ENCODE measurements at places on chromosomes 1 and 21.

DNA sequence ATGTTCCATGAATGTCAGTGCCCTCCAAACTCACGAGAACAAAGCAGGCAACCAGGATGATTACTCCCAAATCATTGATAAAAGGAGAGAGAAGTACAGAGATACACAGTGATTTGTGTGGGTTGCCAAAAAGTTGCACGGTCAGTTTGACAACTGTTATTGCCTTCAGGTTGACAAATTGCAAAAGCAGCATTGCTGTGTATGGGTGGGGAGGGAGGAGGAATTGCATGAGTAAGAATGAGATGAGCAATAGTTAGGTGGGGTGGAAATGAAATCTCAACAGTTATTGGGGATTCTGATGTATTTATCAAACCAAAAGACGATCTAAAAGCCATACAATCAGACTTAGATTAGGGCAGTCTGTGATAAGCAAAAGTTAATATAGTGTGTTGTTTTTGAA is 93.7 kb downstream of the NTMT2 start:
- DNase-seq = no peak

- peak; percentile 85 for DNase-seq
These were observed 16.9 kb upstream of the TDRD10 start for GRCh38 chr1:154485106-154485505.

GRCh38 chr1:224219612-224220059 is 36.6 kb downstream of the DEGS1 start:
- no peak for DNase-seq

DNA sequence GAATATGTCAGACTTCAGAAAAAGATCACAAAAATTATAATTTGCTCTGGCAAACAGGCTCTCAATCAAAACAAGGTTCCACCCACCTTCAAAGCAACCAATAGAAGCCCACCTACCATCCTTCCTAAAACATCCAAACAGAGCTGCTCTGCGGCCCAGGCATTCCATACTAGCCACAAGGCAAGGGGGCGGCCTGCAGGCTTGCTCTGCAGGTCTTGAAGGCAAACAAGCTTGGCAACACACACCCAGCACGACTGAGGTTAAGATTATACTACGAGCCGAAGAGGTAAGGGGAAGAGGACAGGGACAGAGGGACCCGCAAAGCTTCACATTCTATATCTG is 207.3 kb downstream of the SLC45A1 start:
- DNase-seq = peak; percentile 52

DNA sequence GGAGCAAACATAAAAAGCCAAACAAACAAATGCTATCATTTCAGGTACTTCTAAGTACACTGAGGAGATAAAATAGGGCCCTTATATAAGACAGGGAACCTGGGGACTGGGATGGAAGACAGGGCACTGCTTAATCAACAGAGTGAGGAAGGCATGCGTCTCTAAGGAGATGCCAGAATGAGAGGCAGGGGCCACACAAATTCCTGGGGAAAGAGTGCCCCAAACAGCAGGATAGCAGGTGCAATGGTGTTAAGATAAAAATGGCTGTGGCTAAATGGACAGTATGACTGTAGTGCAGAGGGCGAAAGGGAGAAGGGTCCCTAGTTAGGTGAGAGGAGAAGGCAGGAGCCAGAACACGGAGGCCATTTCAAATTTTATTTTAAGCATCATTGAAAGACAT is 113.9 kb downstream of the ZBTB18 start:
- DNase-seq = no peak

DNA sequence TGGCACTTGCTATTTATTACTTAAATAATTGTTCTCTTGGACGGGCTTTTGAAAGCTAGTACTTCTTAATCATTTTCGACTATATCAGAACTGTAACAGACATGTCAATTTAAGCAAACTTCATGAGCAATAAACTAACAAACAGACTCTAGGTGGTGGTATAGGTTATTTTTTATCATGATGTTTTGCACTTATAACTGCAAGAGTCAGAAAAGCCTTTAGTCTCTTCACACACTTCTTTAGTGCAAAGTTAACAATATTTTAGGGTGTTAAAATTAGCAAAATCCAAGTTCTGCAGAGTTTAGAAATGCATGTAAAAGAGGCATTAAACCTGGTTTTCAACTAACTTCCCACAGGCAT is 2.2 kb downstream of the NRIP1 start:
- peak; percentile 33 for DNase-seq

GRCh38 chr21:36628761-36629460 is 70.0 kb upstream of the SIM2 start:
- no peak for DNase-seq

DNA sequence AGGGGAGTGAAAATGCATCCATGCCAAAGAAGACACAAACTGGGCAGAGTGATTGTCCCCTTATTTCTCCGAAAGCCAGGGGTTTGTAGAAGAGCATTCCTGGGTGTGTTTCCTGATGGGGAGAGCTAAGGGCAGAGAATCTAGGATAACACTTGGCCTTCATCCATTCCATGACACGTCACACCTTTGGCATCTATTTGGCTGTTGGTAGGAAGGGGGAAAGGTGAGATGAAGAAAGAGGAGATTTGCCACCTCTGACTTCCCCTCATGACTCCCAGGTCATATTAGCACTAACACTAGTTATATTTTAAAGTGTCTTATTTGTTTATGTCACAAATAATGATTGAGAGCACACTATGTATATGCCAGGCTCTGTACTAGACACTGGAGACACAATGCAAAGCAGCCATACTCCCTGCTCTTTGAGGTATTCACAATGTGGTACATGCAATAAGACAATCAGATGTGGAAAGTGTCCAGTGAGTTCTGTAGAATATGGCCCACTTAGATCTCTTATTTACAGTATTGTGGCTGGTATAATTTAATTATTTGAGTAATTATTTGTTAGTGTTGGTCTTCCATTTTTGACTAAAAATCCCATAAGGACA is 54.5 kb upstream of the GADD45A start:
- no peak for DNase-seq

GRCh38 chr1:28819020-28819419 is 7.0 kb downstream of the OPRD1 start:
- DNase-seq = no peak

GRCh38 chr1:33377013-33377412 is 53.9 kb downstream of the PHC2 start:
- DNase-seq = no peak

GRCh38 chr1:241309651-241310050 is 47.4 kb downstream of the RGS7 start:
- DNase-seq = no peak

- DNase-seq = no peak
These were observed 101.0 kb downstream of the DENND1B start for GRCh38 chr1:197674286-197674685.

- no peak for DNase-seq
These were observed 32.0 kb downstream of the ZBTB17 start for GRCh38 chr1:15943992-15944307.

GRCh38 chr1:66403007-66403731 is 130.8 kb upstream of the SGIP1 start:
- no peak for DNase-seq

DNA sequence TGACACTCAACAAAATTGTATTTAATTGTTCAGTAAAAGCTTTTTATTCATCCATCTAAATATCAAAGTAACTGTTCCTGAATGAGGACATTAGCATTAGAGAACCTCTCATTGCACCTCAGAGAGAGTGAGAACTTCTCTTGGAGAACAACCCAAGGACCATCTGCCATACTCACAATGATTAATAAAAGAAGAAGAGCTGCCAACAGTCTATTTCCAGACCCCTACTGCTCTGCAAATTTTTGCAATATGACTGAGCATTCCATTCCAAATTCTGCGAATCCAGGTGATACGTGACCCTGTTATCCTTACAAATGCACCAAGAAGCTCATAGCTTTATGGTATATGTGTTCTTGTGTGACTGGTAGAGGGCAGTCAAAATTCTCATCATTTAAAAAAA is 422.5 kb downstream of the NEGR1 start:
- no peak for DNase-seq

DNA sequence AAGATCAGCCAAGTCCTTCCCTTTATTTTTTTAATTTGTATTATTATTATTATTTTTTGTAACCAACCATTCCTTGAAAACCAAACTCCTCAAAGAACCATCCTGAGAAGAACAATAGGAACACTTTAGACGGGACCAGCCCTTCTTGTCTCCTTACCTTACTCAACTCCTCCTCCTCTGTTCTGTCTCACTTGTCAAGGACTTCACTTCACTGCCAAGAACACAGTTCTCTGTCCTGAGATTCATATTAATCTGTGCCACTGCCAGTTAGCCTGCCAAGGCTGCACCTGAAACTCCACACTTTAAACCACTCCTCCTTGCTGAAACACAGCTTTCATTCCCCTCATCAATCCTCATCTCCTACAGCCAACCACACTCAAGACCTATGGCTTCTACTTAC is 73.8 kb upstream of the ATP1A1 start:
- no peak for DNase-seq

- DNase-seq = peak; percentile 87
These were observed 17.8 kb upstream of the MAST2 start for GRCh38 chr1:45785583-45785982.

GRCh38 chr1:232033285-232033684 is 406.7 kb downstream of the DISC1 start:
- no peak for DNase-seq

DNA sequence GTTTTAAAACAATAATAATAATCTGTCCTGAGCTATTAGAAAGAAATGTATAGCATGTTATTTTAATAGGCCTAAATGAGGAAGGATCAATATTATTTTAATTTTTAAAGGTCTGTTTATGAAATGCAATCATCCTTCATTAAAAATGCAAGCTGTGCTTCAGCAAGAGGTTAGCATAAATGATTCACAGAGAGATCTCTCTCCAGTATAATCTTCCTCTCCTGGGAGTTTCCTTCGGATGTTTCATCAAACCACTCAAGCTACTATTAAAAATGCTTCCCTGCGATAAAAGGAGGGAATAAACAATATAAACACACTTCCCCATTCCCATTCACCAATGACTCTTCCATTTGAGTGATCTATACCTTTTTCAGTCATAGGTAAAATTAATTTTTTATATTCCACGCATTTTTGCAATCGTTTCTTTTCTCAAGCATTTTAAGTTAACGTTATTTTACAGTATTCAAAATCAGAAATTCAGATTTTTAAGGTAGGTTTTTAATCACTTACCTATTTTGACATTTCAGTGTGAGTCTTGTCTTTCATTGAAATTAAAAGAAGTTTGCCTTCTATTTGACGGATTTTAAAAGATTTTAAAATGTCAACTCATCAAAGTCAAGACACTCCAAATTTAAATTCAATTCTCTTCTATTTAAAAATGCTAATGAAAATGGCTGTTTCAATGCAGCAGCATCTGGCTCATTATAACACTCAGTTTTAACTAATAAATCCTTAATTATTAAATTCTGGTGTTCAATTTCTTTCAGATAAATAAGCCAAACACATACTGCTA is 64.3 kb downstream of the RERE start:
- DNase-seq = no peak

- no peak for DNase-seq
These were observed 64.4 kb upstream of the PTGFR start for GRCh38 chr1:78426408-78426807.

DNA sequence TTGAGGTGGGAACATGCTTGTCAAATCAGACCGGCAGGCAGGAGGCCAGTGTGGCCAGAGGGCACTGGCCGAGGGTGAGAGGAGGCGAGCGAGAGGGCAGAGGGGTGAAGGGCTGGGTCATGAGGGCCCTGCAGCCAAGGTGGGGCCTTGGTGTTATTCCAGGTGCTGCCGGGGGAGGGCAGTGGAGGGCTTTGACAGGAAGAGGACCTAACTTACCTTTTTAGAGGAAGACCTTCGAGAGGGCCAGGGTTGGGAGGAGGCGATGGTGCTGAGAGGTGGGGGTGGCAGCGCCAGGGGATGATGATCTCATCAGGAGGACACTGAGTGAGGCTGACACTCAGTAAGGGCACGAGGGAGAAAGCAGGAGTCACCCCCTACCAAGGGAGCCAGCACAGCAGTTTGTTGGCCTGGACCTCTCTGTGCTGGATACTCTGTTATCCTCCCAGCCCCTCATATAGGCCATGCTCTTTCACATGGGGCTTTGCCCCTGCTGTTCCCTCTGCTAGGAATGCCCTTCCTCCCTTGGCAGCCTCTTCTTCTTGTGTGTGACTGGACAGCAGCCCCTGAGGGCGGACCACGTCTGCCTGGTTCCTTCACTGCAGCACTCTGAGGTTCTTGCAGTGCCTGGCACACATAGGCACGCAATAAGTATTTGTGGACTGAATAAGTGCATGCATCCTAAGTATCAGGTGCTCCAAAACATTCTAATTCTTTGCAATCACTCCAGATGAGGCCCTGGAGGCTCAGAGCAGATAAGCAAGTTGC is 7.5 kb upstream of the TTC22 start:
- DNase-seq = no peak

DNA sequence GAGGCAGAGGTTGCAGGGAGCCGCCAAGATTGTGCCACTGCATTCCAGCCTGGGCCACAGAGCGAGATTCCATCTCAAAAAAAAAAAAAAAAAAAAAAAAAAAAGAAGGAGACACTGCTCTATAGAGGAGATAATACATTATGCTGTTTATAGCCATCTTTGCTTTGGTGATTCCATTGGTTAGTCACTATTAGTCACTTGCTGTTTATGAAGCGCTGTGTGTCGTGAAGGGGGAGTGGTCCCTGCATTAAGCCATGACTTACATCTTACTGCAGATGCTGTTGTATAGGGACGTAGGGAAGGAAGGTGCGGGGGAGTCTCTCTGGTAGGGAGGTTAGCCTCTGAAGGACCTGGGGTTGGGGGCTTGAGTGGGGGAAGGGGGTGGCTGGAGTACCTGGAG is 48.3 kb downstream of the HUNK start:
- no peak for DNase-seq

DNA sequence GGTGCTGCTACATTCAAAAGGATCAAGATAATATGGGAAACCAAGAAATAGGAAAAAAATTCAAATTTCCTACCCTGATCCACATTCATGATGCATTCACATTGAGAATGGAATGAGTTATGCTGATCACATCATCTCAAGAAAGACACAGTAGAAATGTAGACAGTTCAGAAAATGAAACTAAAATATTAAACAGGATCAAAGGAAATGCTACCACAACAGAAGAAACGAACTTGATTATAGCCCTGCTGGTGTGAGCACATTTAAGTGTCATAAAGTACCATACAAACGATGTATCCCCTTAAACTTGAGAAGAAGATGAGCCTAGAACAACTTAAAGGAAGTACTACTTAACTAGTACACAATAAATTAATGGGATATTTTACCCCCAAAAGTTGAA is 21.3 kb downstream of the SYDE2 start:
- no peak for DNase-seq

- no peak for DNase-seq
These were observed 75.4 kb upstream of the LRRC7 start for GRCh38 chr1:69492286-69492685.
